ENCODE measurements at places on chromosomes 11 and 22.
A peak's percentile ranks its signal among the peaks of the same experiment; 100 is the strongest.

DNA sequence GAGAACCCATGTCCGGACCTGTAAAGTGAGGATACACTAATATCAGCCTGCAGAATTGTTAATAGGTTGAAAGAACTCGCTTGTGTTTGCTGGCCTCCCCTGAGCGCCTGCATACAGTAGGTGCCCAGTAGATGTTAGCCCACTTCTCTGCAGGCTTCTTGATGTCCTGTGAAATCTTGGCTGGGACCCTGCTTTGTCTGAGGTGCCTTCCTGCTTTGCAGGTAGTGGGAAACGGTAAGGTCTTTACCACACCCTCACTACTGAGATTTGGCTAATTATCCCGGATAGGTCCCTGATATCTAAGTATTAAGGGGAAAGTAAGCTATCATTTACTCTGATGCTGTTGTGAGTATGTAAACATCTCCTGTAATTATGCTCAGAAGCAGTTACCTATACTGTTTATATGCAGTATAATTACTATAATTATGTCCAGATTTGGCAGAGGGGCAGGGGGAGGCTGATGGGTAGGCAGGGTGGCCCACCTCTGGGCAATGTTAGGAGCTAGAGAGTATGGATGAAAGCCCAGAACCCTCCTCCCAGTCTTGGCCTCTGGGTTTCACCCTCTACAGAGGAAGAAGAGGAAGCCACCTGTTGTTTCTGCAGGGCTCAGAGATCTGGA lies 1.2 kb upstream of the ARRB1 start:
- DNase-seq, result no peak

DNA sequence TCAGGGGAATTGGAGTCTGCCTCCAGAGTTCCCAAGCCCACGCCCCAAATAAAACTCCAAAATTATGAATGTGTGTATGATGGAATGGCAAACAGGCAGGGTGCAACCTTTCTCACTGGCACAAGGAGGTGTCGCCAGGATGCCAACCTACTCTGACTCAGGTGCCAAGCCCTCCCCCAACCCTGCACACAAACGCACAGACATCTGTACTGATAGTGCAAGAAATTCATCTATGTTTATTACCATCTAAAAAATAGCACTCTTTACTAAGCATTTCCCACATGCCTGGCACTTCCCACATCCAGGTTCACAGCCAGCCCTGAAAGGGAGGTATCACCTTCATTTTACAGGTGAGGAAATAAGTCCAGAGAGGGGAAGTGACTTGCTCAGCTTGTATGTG lies 1.2 kb downstream of the PLA2G3 start:
- no peak for DNase-seq

DNA sequence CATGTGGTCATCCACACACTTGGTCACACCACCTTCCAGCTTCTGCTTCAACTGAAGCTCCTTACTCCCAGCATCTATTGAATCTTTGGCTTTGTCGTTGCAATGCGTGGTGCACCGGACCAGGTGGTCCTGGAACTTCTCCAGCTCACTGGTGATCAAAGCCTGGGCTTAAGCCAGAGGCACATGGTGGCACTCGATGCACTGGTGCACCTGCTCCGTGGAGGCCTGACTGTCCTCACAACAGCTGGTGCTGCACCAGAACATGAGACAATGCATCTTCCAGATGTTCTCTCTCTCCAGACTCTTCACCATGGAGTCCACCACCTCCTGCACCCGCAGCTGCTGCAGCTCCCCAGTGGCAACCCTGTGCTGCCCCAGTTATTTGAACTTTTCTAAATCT lies 56.0 kb downstream of the CELSR1 start:
- no peak for DNase-seq

DNA sequence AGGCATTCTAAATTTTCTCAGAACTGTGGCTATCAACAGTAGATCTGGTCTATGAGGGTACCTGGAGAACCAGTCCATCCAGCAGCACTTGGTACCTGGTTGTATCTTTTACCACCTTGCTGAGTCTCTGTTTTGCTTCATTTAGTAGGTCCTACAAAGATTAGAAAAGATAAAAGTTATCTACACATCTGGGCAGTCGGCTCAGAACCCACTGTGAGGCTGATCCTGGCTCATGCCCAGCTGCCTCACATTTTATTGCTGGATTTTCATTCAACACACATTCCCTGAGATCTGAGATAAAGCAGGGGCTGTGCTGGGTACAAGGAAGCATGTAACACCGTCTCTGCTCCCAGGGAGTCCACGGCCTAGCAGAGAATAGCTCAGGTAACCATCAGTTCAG lies 27.5 kb downstream of the ATP6V1E1 start:
- no peak for DNase-seq

- DNase-seq, result no peak
Measured at GRCh38 chr11:100719809-100720221, 32.7 kb downstream of the ARHGAP42 start.

DNA sequence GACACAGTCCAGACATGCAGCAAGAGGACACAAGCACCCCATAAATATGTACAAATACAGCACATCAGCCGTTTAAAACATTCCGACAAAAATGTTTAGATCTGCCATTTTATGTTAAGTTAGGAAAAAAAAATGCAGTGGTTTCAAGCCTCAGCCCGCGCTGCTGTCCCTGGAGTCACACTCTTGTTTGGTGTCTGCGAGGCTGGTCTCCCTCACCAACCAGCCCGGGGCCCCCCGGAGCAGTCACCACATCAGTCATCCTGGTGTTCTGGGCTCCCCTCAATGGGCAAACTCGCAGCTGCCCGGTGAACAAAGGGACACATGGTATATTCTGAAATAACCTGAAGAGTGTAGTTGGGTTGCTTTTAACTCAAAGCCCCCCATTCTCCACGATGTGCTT lies 1022.2 kb downstream of the BRD1 start:
- DNase-seq, result no peak

- DNase-seq, result no peak
Measured at GRCh38 chr11:2521081-2521732, 76.4 kb downstream of the KCNQ1 start.

DNA sequence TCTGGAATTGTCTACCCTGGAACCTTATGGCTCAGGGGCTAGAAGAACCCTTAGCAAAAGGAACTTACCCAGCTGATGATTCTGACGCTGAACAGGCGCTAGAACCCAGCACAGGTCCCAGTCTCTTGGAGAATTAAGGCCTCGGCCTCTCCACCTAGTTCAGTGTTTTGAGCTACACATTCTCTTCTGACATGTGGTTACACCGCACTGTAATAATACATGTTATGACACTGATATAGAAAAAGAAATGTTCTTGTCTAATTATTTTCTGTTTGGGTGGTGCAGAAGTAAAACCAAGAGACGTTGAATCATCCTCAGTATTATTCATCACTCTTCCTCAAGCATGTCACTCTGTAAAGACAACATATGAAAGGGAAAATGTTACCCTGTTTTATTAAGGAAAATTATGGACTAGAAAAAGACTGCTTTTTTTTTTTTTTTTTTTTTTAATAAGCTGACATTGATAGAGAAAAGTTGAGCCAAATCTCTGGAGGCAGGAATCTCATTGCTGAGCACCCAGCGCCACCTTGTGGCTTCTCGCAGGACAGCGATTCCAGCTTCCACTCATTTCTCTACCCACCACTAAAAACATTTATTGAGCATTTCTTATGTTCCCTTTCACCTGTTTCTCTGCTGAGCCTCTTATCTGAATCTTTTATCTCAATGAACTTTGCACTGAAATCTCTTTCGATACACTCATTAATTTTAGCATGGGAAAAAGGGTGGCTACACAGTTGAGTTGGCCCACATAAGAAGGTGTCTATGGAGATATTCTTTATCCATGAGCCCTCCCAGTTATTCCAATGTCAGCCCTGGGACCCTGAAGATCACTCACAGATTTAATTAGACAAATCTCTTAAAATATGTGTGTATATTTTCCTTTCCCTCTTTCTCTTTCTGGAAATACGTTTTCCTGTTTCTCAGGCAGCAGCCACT lies 12.6 kb upstream of the APLNR start:
- peak; percentile 22 for DNase-seq

DNA sequence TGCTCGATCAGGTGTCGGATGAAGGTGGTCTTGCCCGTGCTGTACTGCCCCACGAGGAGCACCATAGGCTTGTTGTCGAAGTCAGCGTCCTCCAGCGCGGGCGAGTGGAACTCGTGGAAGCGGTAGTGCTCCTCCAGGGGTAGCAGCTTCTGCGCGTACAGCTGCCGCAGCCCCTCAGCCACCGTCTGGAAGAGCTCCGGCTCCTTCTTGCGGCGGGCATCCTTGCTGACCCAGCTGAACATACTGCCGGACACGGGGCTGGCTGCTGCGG lies 263 bp downstream of the EHD1 start:
- DNase-seq, result no peak

- no peak for DNase-seq
Measured at GRCh38 chr11:44178381-44178780, 82.9 kb downstream of the EXT2 start.

DNA sequence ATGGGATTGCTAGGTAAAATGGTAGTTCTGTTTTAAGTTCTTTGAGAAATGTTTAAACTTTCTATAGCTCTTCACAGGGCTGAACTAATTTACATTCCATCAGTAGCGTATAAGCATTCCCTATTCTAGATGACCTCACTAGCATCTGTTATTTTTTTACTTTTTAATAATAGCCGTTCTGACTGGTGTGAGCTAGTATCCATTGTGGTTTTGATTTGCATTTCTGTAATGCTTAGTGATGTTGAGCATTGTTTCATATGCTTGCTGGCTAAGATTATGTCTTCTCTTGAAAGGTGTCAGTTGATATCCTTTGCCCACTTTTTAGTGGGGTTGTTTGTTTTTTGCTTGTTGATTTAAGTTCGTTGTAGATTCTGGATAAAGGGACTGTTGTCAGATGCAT lies 35.9 kb downstream of the MMP27 start:
- DNase-seq, result no peak

DNA sequence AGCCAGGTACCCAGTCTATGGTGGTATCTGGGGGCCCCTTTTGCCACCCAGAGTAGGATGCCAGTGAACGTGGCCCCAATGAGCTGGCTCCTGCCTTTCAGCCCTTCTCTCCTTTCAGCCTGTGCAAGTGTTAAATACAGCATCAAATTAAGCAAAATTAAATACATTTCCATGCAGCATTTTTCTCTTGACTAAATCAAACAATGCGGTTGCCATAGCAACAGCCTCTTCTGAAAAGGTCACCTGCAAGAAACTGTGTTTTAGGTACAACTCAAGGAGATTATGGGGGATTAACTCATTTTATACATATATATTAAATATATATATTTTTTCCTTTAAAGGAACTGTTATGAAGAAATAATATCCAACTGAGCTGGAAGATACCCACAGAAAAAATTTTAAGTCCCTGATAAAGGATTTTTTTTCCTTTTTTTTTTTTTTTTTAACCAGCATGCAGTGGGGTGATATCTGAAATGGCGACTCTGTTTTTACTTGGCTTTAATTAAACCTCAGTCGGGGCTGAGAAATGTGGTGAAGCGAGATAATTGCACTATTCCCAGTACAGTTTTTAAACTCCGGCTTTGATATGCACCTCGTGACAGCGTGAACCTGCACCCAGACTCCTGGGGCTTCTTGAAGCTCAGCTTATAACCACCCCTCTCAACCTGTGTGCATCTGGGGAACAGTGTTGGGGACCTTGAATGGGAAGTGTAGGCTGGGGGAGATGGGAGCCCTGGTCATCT lies 115.3 kb downstream of the PKNOX2 start:
- no peak for DNase-seq
